ENCODE measurements at places on chromosomes 2 and 18.

DNA sequence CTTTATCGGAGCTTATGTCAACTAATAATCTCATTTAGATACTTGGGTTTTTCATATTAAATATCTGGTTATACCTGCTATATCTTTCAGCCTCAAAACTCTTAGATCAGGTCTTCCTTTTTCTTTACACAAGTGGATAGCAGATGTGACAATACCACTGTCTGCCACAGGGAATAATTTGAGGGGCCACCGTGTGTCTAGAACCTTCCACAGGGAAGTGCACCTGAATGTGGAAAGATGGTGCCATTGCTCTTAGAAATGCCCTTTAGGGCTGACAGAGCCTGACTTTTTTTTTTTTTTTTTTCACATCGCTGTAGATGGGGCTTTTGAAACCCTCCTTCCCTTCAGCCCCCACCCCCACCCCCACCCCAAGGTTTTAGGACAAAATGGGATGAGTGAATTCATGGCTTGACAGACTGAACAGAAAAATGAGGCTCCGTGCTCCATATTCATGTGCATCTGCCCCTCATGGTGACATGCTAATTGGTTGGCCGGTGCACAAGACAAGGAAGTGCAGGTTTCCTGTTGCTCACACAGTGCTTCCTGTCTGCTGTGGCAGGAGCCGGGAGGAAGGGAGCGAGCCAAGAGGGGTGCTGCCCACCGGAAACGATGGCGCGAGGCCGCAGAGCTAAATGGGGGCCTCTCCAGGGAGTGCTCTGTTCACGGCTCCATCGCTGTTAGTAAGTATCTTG, 246.0 kb downstream of the LDLRAD4 start:
- no peak for DNase-seq

DNA sequence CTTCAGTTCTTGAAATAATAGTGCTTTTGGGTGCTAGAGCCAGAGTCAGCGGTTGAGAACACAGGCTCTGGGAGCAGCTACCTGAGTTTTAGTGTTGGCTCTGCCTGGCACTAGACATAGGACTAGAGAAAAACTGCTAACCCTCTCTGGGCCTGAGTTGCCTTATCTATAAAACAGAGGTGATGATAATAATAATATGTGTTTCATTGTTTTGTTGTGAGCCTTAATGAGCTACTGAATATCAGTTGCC, 391.7 kb downstream of the PTPRM start:
- DNase-seq, result no peak

GRCh38 chr2:3264010-3264744, 113.4 kb downstream of the EIPR1 start:
- DNase-seq, result no peak

- DNase-seq, result no peak
Observed at GRCh38 chr2:82089518-82089917, 1785.0 kb upstream of the LRRTM1 start.

- no peak for DNase-seq
Observed at GRCh38 chr2:191362841-191363240, 117.6 kb downstream of the MYO1B start.

GRCh38 chr2:199868431-199869226, 17.6 kb upstream of the FTCDNL1 start:
- no peak for DNase-seq

DNA sequence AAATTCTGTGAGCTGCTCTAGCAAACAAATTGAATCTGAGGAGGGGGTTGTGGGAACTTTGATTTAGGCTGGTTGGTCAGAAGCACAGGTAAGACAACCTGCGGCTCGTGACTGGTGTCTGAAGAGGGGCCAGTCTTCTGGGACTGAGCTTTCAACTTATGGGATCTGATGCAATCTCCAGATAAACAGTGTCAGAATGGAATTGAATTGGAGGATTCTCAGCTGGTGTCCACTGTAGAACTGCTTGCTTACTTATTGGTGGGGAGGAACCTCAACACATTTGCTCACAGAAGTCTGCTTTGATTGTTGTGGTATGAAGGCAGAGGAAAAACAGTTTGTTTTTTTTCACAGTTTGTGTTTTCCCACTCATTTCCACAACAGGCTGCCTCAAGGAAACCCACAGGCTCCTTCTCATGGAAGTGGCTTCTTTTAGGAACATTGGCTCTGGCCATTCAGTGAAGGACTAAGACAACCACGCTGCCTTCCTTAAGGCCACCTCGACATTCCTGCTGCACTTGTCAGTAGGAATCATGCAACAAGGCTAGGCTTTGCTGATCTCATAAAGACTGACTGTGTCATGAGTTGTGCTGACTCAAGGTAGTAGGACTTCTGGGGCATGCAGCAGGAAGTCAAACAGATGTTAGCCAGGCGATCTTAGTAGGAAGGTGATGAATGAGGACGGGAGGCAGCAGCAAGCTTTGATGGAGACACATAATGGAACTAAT, 104.7 kb downstream of the TSN start:
- DNase-seq, result no peak

GRCh38 chr2:146414456-146414855, 1430.4 kb upstream of the ACVR2A start:
- DNase-seq, result peak; percentile 6

DNA sequence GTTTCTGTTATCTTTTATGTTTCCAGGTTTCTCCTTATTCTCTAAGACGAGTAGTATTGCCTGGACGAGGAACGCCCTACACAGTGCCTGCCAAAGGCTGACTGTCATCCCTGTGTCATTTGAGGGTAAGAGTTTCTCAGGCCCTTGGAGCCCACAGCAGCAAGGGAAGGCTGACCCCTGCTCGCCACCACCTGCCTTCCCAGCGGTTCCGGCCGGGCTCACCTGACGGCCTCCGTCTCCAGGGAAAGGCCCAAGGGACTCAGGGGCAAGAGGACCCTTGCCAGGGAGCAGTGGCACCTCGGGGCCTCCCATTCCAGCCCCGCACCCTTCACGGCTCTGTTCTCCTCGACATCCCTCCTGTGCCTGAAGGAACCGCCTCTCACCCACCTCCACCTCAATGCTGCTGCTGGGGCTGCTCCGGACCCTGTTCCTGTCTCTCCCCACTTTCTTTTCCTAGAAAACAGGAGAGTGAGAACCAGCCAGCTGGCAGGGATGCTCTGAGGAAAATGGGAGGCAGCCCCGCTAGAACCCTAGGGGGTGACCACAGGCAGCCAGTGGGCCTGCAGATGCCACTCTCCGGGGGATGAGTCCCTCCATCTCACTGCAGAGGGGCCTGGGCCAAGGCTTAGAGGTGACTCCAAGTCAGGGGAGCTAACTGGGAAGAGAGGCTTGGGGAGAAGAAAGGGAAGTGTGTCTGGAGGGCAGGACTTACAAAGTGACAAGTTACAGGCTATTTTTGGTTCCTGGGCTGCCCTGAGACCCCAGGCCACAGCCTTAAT, 1.9 kb downstream of the LIMS2 start:
- no peak for DNase-seq

- peak; percentile 51 for DNase-seq
Observed at GRCh38 chr2:6865346-6866274, at the start of gene CMPK2. TSS of gene CMPK2 (minus strand) at chr2:6865907. CDS start at chr2:6865696, 211 bp downstream.

- DNase-seq, result peak; percentile 62
Observed at GRCh38 chr2:47782381-47782670, 619 bp upstream of the MSH6 start.

GRCh38 chr2:220509096-220509757, 881.8 kb downstream of the SLC4A3 start:
- peak; percentile 92 for DNase-seq

DNA sequence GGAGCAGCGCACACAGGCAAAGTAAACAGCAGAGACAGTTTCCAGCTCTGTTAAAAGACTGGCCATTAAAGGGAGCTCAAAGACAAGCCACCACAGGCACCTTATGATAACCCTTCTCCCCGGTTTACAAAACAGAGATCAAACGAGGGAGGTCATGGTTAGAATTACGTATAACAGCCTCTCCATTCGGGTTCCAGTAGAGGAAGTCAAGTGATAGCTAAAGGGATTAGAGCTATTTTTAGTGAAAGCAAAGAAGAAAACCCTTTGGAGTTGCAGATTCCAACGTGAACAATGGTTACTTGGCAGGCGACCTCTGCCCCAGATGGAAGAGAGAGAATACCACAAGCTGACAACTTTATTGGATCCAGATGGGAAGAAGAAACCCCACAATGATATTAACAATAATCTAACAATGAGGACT, 31.2 kb upstream of the EDAR start:
- DNase-seq, result no peak

DNA sequence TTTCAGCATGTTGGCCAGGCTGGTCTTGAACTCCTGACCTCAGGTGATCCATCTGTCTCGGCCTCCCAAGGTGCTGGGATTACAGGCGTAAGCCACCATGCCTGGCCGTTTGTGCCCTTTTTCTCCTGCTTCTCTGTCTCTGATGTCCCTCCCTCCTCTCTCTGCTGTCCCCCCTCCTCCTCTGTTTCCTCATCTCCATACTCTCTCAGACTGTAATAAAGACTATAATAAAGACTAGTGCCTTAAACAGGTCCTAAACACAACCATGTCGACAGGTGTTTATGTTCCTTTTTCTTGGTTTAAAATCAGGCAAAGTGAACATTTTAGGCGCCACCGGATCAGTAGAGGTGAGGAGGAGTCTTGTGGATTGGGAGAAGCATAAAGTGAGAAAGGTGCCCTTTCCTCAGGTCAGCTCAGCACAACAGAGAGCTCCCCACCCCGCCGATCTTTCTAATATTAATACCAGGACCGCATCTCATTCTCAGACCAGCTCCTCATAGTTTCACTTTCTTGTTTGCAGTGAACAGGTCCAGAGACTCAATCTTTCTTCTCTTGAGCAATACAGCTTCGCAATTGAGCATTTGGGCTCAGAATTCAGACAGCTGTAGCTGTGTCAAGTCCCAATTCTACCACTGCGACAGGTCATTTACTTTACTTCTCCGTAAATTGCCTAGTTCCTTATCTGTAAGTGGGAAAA, 23.7 kb downstream of the TIMM21 start:
- peak; percentile 37 for DNase-seq

- peak; percentile 61 for DNase-seq
Observed at GRCh38 chr2:76498360-76498759, 787.6 kb upstream of the GCFC2 start.

GRCh38 chr18:39870591-39870990, 2084.4 kb upstream of the PIK3C3 start:
- DNase-seq, result peak; percentile 38

DNA sequence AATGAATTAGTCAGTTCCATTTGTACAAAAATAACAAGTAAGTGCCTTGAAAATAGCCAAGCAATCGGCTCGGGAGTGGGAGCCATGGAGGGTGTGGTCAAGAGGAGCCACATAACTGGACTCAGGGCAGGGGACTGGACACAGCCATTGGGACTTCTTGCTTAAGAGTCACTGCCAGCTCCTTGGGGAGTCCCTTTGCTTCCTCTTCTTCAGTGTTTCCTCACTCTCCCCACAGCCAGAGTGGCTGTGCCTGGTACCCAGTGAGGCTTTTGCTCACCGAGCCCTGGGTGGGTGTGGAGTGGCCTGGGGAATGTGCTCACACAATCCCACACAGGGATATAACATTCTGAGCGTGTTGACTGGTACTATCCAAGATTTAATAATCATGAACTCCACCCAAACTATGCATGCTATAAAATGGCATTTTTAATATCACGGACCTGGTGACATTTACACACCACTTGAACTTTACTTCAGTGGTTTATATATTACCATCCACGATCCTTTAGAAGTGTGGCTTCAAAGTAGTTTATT, 94.6 kb downstream of the PTGR3 start:
- DNase-seq, result no peak

DNA sequence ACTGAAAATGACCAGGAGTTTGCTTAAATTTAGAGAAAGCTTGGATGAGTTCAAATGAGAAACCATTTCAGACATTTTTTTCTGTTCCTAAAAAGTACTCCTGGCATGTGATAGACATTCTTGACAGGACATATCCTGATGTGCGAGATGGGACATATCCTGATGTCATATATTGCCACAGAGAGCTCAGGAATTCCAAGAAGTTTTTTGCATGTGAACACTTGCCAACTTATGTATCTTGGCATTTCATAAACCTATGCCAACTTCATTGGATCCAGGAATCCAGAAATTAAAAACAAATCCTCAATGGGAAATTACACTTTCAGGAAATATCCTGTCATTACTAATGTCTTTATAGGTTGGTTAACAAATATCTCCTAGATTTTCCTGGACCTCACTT, 2.9 kb upstream of the SERPINB3 start:
- no peak for DNase-seq

- peak; percentile 23 for DNase-seq
Observed at GRCh38 chr2:104901037-104901881, 47.3 kb downstream of the POU3F3 start.

DNA sequence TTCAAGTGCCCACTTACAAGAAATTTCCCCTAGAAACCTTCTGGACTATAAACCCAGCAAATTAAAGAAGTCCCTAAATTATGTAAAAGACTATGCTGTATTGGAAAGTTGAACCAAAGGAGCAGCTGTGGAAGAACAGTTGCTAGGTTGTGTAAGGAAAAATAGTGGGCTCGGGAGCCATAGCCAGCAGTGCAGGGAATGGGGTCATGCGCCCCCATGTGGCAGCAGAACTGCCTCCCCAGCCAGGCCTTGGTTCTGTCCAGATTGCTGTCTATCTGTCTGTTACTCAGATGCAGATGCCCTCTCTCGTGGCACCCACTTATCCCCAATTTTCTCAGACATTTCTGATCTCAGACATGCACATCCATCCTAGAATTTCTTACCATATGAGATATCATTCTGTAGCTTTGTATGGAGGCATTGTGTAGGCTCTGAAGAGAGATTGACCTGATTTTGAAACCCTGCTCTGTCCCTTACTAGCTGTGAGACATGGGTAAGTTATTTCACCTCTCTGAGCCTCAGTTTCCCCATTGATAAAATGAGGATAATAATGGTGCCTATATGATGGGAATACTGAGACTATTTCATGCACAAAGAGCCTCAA, 258.3 kb downstream of the SS18 start:
- DNase-seq, result no peak

DNA sequence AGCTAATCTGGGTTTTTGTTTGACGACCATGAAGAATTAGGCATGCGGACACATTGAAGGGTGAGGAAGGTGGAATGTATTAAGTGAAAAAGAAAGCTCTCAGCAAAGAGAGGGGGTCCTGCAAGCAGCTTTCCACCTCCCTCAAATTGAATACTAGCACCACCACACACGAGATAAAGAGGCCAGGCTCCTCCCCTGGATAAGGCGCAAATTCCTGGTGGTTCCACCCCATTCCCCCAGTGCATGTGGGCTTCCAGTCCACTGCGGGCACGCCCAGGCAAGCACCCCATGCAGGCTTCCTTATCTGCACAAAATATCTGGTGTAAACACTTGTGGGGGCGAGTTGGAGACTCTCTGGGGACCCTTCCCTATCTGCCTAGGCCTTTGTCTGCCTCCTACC, 857.3 kb downstream of the CPS1 start:
- DNase-seq, result no peak

DNA sequence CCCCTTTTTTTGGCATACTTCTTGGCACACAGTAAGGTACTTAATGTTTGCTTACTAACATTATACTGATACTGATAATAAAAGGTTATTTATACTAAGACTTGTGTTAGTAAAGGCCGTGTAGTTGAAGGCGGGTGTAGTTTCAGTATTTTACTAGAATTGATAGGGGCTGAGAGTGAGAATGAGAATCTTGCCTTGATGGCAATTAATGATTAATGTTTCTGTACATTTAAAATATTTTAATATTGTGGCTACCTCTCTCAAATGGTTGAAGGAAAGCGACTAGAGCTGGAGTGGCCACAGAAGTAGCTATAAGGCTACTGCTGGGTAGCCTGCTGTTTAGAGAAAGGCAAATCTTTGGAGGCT, 29.3 kb downstream of the PELI1 start:
- DNase-seq, result no peak

GRCh38 chr2:128457716-128458115, 139.0 kb upstream of the HS6ST1 start:
- no peak for DNase-seq

- DNase-seq, result peak; percentile 74
Observed at GRCh38 chr2:2328848-2329247, 2.2 kb downstream of the MYT1L start.
